ACHN (cell line): ENCODE measurements at places on chromosomes 16 and 17.
A peak's percentile ranks its signal among the peaks of the same experiment; 100 is the strongest.

DNA sequence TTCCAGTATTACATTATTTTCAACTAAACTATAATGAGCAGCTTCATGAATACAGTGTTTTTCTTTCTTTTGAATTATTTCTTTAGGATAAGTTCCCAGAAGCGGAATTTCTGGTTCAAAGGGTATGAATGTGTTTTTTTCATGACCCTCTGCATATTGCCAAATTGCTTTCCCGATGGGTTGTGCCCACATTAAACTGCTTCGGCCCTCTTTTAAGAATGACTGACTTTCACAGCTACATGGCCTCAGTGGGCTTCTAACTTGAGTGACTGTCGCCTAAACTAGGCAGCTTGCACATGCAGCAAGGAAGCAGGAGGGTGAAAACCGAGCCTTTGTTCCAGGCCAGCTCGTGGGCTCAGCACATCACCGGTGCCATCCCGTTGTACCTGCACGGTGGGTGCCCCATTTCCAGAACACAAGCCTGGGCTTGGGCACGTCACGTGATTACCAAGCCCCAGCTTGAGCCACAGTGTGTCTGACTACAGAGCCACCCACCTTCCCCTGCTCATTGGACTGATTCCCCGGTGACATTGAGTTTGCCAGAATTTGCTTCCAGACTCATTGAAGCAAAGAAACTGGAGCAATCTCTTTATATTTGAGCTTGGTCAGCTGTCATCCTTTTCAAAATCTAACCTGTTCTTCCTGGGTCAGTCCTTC is 112.8 kb downstream of the CLEC16A start:
- no peak for DNase-seq

- DNase-seq = no peak
These were observed 53.0 kb downstream of the LDHD start for GRCh38 chr16:75063549-75064088.

GRCh38 chr17:10610884-10611283 is 46.2 kb downstream of the MYH3 start:
- no peak for DNase-seq

DNA sequence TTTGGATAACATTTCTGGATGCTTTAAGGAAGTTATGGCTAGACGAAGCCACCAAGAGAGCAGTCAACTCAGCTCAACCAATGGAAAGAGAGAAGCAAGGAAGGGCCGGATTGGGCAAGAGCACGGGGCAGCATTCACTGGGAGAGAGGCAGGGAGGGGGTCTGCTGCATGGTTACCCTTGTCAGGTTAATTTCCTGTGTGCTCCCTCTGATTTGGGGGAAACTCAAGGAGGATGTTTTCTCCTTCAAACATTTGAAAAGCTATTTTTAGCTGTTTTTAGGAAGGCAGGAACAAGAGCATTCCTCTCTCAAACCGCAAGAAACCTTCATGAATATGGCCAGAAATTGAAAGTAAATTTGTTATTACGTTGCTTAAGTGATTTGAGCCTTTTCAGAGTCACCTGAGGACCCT is 118.5 kb upstream of the ZFHX3 start:
- no peak for DNase-seq

DNA sequence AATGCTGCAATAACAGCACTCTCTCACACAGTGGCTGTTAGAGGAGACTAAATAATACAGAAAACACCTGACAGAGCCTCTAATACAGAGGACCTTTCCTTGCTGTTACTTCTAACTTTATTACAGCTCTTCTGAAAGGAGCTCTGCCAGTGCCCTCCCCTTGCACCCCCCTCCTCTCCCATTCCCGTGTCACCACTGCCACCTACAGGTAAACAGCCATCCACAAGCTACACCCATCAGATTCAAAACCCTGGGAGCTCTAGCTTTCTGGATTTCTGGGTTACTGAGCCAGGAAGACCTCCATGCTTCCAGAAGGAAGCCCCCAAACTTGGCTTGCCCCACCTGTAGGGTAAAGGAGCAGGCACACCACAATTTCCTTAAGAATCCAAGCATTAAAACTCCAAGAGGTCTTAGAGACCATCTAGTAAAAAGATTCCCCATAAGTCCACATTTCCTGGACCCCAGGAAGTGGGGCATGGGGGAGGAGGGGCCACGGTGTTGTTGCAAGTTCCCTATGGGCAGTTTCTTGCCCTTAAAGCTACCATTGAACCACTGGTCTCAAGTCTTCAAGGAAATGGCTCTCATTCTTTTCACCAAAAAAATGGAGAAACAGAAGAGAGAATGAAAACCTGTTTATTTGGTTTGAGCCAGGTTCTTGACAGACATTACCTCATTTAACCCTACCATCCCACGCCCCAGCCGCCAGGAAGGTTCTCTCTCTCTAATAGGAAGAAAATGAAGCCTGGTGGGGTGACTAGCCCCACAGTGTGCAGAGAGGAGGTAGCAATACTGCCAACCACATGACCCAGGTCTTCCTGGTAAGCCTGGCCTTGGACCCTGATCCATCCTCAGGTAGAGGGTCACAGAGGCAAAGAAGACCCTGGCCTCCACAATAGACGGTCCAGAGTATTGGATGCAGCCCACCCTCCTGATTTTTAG is 52.8 kb downstream of the TOM1L2 start:
- peak; percentile 86 for DNase-seq

DNA sequence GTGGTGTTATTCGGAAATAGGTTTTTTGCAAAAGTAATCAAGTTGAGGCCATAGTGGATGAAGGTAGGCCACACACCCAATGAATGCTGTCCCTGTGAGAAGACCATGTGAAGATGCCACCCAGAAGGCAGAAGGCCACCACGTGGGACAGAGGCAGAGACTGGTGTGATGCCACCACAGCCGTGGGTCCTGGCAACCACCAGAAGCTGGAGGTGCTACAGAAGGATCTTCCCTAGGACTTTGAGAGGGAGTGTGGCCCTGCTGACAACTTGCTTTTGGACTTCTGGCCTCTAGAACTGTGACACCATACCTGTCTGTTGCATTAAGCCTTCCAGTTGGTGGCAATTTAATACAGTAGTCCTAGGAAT is 49.3 kb downstream of the RMI2 start:
- no peak for DNase-seq

DNA sequence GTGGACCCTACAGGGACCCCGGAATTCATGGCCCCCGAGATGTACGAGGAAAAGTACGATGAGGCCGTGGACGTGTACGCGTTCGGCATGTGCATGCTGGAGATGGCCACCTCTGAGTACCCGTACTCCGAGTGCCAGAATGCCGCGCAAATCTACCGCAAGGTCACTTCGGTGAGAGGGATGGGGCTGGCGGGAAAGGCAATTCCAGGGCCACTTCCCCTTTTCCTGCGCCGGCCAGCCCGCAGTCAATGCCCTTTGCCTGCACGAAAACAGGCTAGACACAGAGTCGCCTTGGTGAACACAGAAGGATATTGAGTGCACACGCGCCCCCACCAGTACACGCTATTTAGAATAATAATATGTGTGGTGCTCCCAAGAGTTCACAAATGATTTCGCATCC is 4.0 kb downstream of the WNK4 start:
- DNase-seq = no peak

- DNase-seq = no peak
These were observed 2.8 kb downstream of the CCL4L2 start for GRCh38 chr17:36213695-36214094.
